Psoas muscle (tissue), 8 donors: ENCODE measurements at places on chromosomes 2 and 18. TPM values are rescaled to one million over a fixed set of nuclear protein-coding genes. Genes with fewer than 3 reads are reported as not detected.

- peaks cover 13% of the 10 kb centered on the region for H3K36me3 ChIP-seq
- DNase-seq, result no peak
- H3K4me1 ChIP-seq, result peaks cover 12% of the 10 kb centered on the region
- H3K27me3 ChIP-seq, result no peaks in the 10 kb centered on the region
These were observed 126.0 kb downstream of the EPHA4 start for GRCh38 chr2:221446140-221446539.

DNA sequence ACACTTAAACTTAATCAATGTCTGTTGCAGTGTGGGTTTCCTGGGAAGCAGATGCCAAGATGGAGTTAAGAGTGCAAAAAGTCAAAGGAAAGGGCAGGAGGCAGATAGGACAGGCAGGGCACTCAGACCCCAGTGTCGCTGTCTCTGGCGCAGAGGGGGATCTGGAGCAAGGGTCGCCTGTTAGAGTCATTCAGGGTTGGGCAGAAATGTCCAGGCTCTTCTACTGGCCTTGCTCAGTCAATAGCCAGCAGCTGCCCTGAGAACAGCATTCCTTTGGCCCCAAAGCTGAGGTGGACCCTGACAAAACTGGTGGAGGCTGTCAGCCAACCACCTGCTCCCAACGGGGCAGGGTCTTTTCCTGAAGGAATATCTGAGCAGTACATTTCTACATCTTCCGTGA is 97.1 kb upstream of the SLC66A3 start:
- H3K27me3 ChIP-seq, result no peaks in the 10 kb centered on the region
- DNase-seq, result no peak
- H3K4me1 ChIP-seq, result no peaks in the 10 kb centered on the region
- no peaks in the 10 kb centered on the region for H3K36me3 ChIP-seq

DNA sequence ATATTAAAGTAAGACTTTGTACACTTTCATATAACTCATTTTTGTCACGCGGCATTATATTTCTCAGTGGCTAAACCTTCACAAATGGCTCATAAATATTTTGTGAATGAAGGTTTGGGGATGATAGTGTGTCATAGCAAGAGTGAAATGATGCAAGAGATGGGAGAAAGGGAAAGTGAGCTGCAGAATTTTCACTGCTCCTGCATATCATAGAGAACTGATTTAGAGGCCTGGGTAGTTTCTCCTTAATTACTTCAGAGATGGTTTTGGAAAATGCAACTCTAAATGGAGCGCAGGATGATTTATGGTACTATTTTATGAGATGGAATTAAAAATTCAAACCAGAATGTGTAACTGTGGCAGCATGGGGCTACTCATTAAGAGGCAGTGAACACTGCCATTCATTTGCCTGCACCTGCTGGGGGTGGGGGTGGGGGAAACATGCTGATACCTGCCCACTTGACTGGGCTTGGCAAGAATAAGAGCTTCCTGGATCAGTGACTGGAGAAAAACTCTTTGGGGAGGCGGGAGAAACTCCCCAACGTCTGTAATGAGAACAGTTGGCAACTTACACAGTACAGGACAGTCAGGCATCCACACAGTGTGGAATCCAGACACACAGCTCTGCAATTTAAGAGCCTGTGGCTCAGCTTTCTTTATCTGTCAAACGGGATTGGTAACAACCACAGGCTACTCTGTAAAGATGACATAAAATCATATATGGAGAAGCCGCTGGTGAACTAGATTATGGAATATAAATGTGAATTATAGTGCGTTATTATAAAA is 941.9 kb downstream of the SLC4A3 start:
- DNase-seq, result no peak
- H3K27me3 ChIP-seq, result no peaks in the 10 kb centered on the region
- no peaks in the 10 kb centered on the region for H3K36me3 ChIP-seq
- no peaks in the 10 kb centered on the region for H3K4me1 ChIP-seq
- H3K4me3 ChIP-seq, result no peak overlapping the region

- H3K36me3 ChIP-seq, result no peaks in the 10 kb centered on the region
- no peaks in the 10 kb centered on the region for H3K27me3 ChIP-seq
- H3K27ac ChIP-seq, result no peak overlapping the region
- no peak overlapping the region for H3K4me3 ChIP-seq
- no peak for DNase-seq
- no peaks in the 10 kb centered on the region for H3K4me1 ChIP-seq
These were observed 1037.7 kb upstream of the SLC39A10 start for GRCh38 chr2:194619366-194619765.

GRCh38 chr18:64409511-64409910 is 260.6 kb upstream of the LINC00305 start:
- H3K27ac ChIP-seq, result no peak overlapping the region
- no peaks in the 10 kb centered on the region for H3K27me3 ChIP-seq
- H3K36me3 ChIP-seq, result no peaks in the 10 kb centered on the region
- no peak overlapping the region for H3K4me3 ChIP-seq
- no peaks in the 10 kb centered on the region for H3K4me1 ChIP-seq
- DNase-seq, result no peak

- no peak overlapping the region for H3K27ac ChIP-seq
- H3K4me3 ChIP-seq, result no peak overlapping the region
- no peaks in the 10 kb centered on the region for H3K36me3 ChIP-seq
These were observed 244.9 kb downstream of the IRS1 start for GRCh38 chr2:226554701-226555100.

Gene ACVR1C
- 1.1 TPM for total RNA-seq

Gene IL37
- not detected for total RNA-seq

Gene CTLA4
- total RNA-seq, result not detected

- peak within 1 kb of the TSS; percentile 59 for H3K4me3 ChIP-seq
- peaks cover 8% of the 10 kb centered on the region for H3K27me3 ChIP-seq
- no peaks in the 10 kb centered on the region for H3K4me1 ChIP-seq
These were observed at the start of gene TMEM163 for GRCh38 chr2:134718817-134719814. Gene TMEM163, minus strand, starts transcription at chr2:134719000.

Gene CCDC102B
- 2.2 TPM for total RNA-seq

Gene ATP8B1
- total RNA-seq, result 2.5 TPM

Gene SLC23A3
- total RNA-seq, result 0.86 TPM

DNA sequence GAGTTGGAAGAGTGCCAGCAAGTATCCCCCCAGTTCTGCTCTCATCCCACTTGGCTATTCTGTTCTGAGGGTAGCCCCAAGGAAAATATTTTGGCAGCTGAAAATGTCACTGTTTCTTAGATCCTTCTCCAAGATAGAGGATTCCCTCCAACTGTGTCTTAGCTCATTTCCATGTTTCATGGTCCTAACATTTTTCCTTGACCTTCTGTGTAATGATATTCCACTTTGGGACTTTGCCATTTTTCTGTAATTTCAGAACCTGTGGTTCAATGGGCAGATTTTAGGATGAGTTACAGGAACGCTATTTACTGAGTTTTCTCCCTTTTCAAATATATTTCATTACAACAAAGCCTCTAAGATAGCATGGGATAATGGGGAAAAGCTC is 34.7 kb downstream of the NHEJ1 start:
- peaks cover 4% of the 10 kb centered on the region for H3K4me1 ChIP-seq
- no peaks in the 10 kb centered on the region for H3K27me3 ChIP-seq
- peaks cover 2% of the 10 kb centered on the region for H3K36me3 ChIP-seq
- H3K4me3 ChIP-seq, result no peak overlapping the region
- DNase-seq, result no peak

- no peak for DNase-seq
These were observed 155.4 kb downstream of the STK39 start for GRCh38 chr2:168091986-168092385.

Gene SOX11
- total RNA-seq, result 0.02 TPM

GRCh38 chr2:217958206-217958883 is 44.5 kb downstream of the TNS1 start:
- H3K4me3 ChIP-seq, result no peak overlapping the region
- DNase-seq, result no peak
- peaks cover 21% of the 10 kb centered on the region for H3K4me1 ChIP-seq
- H3K36me3 ChIP-seq, result no peaks in the 10 kb centered on the region

DNA sequence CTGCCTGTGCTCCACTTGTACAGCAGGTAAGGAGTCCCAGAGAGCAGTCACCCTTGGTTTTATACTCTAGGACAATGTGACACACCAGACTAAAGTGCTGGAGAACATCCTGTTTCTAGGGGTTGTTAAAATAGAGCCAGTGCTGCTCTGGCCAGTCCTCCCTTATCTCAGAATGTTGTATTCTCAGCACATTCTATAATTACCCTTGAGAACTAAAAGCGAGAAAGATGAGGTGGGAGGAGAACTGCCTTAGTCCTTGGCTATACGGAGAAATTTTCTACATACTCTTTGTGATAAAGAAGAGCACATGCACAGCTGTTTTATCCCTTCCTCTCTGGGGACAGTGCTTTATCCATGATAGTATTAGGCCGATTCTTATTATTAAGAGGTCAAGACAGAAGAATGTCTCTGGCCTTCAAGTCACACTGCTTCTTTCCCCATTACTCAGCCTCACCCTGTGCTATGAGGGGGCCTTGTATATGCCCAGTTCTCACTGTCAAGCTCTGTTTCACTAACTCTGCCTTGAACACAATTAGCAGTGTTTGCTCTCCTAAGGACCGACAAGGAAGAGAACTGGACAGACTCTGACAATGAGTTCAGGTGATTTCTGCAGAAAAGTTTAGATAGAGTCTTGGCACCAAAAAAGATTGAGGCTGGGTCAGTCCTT is 385.8 kb downstream of the TRIB2 start:
- H3K4me1 ChIP-seq, result no peaks in the 10 kb centered on the region
- DNase-seq, result no peak
- H3K27me3 ChIP-seq, result no peaks in the 10 kb centered on the region
- H3K27ac ChIP-seq, result no peak overlapping the region

DNA sequence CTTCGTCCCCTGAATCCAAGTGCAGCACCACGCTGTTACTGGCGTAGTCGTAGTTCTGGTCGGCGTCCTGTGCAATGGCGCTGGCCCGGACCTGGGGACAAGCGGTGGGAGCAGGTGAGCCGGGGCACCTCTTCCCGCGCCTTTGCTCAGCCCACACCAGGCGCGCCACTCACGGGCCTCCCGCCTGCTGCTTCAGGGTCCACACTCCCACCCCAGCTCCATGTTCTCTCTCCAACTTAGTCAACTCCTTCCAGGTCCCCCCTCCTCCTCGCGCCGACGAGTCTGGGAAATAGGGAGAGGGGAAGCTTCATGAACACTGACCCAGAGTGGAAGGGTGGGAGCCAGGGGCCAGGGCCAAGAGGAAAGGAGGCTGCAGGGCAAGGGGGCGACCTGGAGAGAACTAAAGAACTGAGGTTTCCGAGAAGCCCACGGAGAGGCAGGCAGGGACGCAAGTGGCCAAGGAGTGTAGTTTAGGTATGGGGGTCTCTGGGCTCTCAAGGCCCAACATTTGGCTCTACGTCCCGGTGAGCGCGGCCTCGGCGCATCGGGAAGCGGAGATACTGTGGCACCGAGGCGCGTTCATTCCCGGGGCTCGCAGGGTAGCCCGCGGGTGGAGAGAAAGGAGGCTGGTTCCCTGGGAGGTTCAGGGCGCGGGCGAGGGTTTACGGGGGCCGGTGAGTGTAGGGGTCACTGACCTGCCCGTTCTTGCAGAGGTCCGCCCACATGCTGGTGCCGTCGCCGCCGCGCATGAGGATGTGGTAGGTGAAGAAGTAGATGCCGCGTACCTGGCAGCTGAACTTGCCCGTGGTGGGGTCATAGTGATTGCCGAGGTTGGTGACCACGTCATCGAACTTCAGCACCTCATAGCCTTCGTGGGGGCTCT is 1.4 kb downstream of the C1QL2 start:
- peak overlapping the region; percentile 2 for H3K4me3 ChIP-seq
- H3K36me3 ChIP-seq, result no peaks in the 10 kb centered on the region
- H3K27ac ChIP-seq, result no peak overlapping the region
- no peak for DNase-seq

Gene COL5A2
- 16.8 TPM for total RNA-seq

GRCh38 chr2:47653902-47654789 is 128.8 kb upstream of the MSH6 start:
- no peaks in the 10 kb centered on the region for H3K36me3 ChIP-seq
- H3K4me3 ChIP-seq, result no peak overlapping the region
- no peak overlapping the region for H3K27ac ChIP-seq
- no peaks in the 10 kb centered on the region for H3K4me1 ChIP-seq

Gene ANKRD30B
- total RNA-seq, result not detected

Gene FAHD2B
- total RNA-seq, result 18.9 TPM

DNA sequence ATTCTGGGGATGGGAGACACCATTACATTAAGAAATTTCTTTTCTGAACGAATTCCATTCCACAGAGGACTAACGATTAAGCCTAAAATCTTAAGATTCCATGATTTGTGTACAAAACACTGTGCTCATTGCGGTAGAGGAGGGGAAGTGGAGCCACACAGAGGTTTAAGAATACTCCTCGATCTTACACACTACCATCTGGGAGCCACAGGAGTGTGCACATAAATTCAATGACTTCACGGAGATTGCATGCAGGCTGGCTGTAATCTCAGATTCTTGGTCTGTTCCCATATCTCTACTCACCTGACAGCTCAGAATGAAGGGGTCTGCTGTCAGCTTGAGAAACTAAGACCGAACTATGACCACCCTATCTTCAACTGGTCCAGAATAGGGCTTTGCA is 762 bp downstream of the VPS4B start:
- H3K27ac ChIP-seq, result peak overlapping the region; percentile 95
- H3K4me3 ChIP-seq, result peak overlapping the region; percentile 98
- H3K36me3 ChIP-seq, result peaks cover 24% of the 10 kb centered on the region
- no peaks in the 10 kb centered on the region for H3K27me3 ChIP-seq
- DNase-seq, result no peak

DNA sequence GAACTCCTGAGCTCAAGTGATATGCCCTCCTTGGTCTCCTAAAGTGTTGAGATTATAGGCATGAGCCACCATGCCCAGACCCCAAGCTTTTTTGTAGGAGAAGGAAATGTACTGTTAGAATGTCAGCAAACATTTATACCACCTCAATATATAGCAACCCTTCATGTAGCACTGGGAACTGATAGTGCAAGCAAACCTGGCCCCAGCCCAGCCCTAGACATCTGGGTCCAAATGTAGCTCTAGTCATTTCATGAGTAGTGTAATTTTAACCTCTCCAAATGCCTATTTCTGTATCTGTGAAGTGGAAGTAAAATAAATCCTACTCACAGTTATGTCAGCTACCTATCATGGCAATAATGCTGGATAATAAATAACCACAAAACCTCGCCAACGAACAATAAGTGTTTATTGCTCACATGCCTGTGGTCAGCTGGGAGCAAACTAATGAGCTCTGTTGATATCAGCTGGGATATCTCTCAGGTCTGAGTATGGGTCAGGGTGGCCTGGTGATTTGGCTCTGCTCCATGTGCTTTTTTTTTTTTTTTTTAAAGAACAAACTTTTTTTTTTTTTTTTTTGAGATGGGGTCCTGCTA is 180.4 kb downstream of the CD8B2 start:
- H3K36me3 ChIP-seq, result no peaks in the 10 kb centered on the region
- DNase-seq, result no peak
- no peak overlapping the region for H3K27ac ChIP-seq
- no peak overlapping the region for H3K4me3 ChIP-seq

DNA sequence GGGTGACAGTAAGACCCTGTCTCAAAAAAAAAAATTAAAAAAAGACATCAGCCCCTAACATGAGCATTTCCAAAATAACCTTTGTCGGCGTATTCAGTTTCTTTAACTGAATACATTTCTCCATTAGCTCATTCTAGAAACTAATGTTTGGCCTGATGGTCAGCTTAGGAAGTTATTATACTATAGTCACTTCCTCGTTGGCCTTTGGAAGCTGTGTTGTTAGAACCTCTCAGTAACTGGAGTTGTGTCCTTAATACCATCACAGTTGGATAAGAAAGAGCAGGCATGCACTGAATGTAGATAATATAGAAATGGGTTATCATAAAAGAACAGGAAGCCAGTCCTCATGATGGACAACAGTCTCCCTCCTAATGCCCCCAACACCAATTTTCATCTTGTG is 112.8 kb downstream of the ANTXR1 start:
- no peaks in the 10 kb centered on the region for H3K27me3 ChIP-seq
- no peaks in the 10 kb centered on the region for H3K4me1 ChIP-seq
- no peak for DNase-seq

Gene TXNDC9
- 15.2 TPM for total RNA-seq

Gene CPS1
- total RNA-seq, result 0.91 TPM
